CD4-positive, alpha-beta T cell (primary cell): ENCODE measurements at places on chromosomes 11 and 22. TPM values are rescaled to one million over a fixed set of nuclear protein-coding genes. Genes with fewer than 3 reads are reported as not detected.
A peak's percentile ranks its signal among the peaks of the same experiment; 100 is the strongest.

EPS8L2 gene
- 4.0 TPM for total RNA-seq

DNA sequence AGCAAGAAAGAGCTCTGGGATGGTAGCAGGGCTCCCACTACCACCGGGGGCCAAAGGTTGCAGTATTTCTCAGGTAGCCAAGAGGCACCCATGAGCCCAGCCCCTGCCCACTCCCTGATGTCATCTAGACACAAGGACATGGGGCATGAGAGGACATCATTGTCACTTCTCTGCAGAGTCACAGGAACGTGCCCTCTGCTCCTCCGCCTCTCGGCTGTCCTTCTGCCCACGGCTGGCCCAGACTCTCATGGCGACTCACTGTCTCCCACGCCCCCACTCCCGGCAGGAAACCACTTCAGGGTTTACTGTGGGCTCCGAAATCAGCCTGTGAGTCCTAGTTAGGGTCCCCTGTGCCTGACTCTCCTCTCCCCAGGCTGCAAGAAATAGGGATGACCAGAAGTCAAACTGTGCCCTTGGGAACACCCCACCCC, 1.8 kb upstream of the GAL start:
- no peak overlapping the region for H3K4me3 ChIP-seq
- H3K36me3 ChIP-seq = no peaks in the 10 kb centered on the region
- no peak overlapping the region for H3K27ac ChIP-seq

DNA sequence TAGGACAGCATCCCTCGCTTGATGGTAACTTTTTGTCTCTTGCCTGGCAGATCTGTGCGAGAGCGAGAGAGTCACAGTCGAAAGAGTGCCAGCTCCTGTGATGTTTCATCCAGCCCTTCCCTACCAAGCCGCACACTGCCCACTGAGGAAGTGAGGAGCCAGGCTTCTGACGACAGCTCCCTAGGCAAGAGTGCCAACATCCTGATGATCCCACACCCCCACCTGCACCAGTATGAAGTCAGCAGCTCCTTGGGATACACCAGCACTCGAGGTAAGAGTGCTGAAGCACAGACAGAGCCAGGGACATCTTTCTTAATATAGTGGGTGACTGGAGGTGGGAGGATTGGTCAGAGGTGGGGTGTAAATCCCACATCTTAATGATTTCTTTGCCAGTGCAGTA, 61.1 kb downstream of the DEPDC5 start:
- no peaks in the 10 kb centered on the region for H3K4me1 ChIP-seq
- H3K36me3 ChIP-seq = peaks cover 75% of the 10 kb centered on the region
- H3K27ac ChIP-seq = no peak overlapping the region
- no peak for DNase-seq
- no peaks in the 10 kb centered on the region for H3K27me3 ChIP-seq

DNA sequence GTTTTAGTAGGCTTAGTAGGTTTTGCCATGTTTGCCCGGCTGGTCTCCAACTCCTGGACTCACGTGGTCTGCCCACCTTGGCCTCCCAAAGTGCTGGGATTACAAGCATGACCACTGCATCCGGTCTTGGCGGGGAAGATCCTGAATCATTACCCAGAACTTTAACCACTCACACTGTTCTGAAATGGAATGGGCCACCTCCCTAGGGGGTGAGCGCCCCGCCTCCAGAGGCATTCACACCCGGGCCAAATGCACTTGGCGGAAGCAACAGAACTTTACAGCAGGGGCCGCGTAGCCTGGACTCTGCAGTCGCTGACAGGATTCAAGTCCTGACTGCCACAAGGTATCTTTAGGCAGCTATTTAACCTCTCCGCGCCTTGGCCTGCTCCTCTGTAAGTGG, 5.4 kb downstream of the CCDC86 start:
- no peak for DNase-seq
- peaks cover 33% of the 10 kb centered on the region for H3K4me1 ChIP-seq
- H3K27ac ChIP-seq = no peak overlapping the region
- no peaks in the 10 kb centered on the region for H3K27me3 ChIP-seq

GRCh38 chr11:60941371-60942119, 10.4 kb downstream of the SLC15A3 start:
- H3K27me3 ChIP-seq = no peaks in the 10 kb centered on the region
- no peak overlapping the region for H3K27ac ChIP-seq
- no peaks in the 10 kb centered on the region for H3K4me1 ChIP-seq
- no peak overlapping the region for H3K4me3 ChIP-seq
- no peaks in the 10 kb centered on the region for H3K36me3 ChIP-seq

DNA sequence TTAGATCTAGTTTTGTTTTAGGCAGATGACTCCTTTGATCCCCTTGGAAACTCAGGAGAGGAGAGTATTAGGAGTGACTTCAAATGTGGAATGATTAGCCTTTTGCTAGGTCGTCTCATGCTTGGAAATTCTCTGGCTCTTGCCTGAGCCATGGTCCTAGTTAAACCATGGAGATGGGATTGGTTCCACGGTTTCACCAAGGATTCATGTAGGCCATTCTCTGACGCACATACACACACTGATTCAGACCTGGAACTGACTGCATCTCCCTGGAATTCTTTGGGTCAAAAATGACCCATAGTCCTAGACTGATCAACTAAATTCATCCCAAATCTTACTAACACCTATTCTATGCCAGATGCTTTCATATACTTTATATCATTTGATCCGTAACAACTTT, 56.5 kb downstream of the POLD3 start:
- DNase-seq = no peak
- no peak overlapping the region for H3K27ac ChIP-seq
- no peaks in the 10 kb centered on the region for H3K27me3 ChIP-seq
- H3K4me1 ChIP-seq = no peaks in the 10 kb centered on the region
- H3K4me3 ChIP-seq = no peak overlapping the region

SCO2 gene
- 0.61 TPM for total RNA-seq

BCO2 gene
- total RNA-seq = 1.5 TPM

- no peaks in the 10 kb centered on the region for H3K27me3 ChIP-seq
- H3K4me1 ChIP-seq = no peaks in the 10 kb centered on the region
- no peak overlapping the region for H3K4me3 ChIP-seq
- H3K36me3 ChIP-seq = no peaks in the 10 kb centered on the region
Measured at GRCh38 chr22:44944883-44945601, 64.8 kb downstream of the PHF21B start.

MOV10L1 gene
- not detected for total RNA-seq

DNA sequence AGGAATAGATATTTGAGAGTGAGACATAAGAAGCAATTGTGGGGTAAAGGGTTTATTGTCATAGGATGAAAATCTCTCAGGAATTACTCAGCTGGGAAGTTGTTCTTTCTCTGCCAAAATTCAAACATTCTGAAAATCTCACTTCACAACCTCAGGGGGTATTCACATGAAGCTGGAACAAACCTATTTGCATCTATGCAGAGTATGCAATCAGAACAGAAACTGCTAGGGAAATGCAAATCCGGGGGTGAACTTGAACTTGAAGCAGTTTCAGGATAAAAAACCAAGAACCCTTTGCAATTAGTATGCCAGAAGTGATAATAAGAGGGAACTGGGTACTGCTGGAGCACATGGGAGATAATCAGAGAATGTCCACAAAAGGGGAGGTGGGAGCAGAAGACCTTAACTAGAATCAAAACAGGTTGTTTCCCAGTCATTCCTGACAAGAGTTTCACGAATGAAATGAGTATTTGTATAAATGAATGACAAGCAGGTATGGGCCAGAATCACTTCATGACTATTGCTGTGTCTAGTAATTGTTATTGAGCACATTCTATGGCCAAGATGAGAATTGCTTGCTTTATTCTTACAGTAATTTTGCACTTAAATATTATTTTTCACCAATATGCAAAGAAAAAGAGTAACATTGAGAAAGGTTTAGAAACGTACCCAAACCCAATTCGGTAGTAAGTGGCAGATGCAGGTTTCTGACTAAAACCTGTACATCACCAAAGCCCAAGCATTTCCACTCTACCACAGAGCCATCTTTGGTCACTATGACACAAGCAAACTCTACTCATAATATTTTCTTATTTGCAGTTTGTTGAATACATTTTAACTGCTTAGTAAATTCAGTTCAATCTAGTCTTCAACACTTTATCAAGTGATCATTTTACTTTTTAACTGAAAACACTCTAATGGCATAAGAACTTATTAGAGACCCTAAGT, 61.8 kb upstream of the UBASH3B start:
- no peak overlapping the region for H3K4me3 ChIP-seq
- H3K27ac ChIP-seq = no peak overlapping the region
- H3K4me1 ChIP-seq = no peaks in the 10 kb centered on the region
- no peak for DNase-seq

DNA sequence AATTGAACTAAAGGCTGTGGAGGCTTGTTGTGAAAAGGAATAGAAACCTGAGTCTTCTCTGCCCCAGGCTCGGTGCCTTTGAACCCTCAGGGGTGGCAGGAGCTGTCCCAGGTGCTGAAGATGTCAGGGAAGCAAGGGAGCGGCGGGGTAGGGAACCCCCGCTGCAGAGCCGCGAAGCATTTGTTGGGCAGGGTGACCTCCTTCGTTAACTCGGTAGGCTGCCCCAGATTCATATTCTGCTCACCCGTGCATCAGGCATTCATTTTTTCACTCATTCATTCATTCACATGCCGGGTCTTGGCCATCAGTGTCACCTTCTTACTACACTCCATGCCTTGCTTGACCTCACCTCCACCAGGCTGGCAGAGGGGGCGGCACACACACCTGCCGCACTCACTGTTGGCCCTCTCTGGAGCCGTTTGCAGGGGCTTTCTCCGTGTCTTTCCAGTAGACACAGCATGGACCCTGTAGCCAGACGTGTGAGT, 618.9 kb downstream of the BRD1 start:
- no peaks in the 10 kb centered on the region for H3K4me1 ChIP-seq
- DNase-seq = peak; percentile 4
- H3K4me3 ChIP-seq = no peak overlapping the region
- H3K36me3 ChIP-seq = no peaks in the 10 kb centered on the region
- H3K27ac ChIP-seq = no peak overlapping the region

DNA sequence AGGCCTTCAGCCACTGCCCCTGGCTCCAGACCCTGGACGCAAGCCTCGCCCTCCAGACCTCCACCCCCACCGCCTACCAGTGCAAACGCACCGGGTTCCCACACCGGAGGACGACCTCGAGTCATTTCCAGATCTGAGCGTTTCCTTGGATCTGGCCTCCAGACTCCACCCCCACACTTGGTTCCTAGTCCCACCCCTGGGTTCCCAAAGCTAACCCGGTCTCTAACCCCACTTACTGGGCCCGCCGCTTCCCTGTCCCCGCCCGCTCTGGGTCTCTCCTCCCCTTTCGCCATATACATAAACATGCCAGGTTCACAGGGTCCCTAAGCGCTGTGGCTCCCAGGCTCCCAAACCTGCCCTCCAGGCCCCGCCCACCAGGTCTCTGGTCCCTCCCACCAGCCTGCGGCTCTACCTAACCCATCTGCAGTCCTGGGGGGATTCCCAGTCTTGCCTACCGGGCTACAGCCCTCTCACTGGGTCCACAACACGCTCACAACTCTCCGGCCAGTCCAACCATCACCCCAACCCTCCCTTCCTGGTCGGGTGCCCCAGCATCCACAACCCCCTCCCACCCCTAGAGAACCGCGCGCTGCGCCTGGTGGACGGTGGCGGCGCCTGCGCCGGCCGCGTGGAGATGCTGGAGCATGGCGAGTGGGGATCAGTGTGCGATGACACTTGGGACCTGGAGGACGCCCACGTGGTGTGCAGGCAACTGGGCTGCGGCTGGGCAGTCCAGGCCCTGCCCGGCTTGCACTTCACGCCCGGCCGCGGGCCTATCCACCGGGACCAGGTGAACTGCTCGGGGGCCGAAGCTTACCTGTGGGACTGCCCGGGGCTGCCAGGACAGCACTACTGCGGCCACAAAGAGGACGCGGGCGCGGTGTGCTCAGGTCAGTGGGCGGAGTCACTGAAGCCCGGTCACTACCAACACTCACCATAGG, 36.7 kb downstream of the CD6 start:
- no peaks in the 10 kb centered on the region for H3K27me3 ChIP-seq
- peaks cover 77% of the 10 kb centered on the region for H3K4me1 ChIP-seq

DNA sequence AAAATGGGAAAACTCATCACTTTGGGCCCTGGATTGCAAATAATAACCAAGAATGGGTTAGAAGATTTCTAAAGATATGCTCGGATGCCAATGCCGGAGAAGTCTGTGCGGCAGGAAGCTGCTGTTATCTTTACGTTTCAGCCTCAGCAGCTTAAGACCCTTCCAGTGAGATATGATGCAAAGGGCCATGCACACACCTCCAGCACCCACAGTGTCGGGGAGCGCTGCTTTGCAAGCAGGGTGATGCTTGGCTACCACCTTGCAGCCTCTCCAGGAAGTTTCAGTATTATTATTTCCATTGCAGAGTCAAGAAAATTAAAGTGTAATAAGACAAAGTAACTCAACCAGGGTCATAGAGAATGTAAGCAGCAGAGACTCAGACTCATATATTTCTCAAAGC, 37.3 kb downstream of the LARGE1 start:
- no peak for DNase-seq
- H3K4me3 ChIP-seq = no peak overlapping the region
- no peaks in the 10 kb centered on the region for H3K36me3 ChIP-seq
- no peaks in the 10 kb centered on the region for H3K4me1 ChIP-seq

RAG2 gene
- not detected for total RNA-seq

INS gene
- not detected for total RNA-seq

- no peak for DNase-seq
- no peak overlapping the region for H3K27ac ChIP-seq
- H3K36me3 ChIP-seq = no peaks in the 10 kb centered on the region
- no peaks in the 10 kb centered on the region for H3K27me3 ChIP-seq
- no peaks in the 10 kb centered on the region for H3K4me1 ChIP-seq
Measured at GRCh38 chr11:111093061-111093460, 152.5 kb upstream of the POU2AF2 start.

DNA sequence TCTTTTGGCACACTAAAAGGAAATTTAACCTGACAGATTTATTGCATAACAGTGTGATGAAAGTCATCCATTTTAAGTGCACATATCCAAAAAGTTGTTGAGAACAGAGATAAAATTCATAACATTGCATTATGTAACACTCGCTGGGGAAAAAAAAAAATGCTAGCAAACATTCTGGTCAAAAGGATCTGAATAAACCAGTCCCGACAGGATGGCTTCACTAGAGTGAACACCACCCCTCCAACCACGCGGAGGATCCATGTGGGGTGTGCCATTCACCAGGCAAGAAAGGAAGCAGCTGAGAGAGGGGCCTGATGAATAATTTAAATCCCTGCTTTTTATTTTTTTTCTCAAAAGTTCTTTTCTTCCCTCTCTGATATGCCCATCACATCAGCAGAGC, 258.7 kb downstream of the DCDC1 start:
- DNase-seq = no peak
- H3K4me1 ChIP-seq = no peaks in the 10 kb centered on the region
- H3K4me3 ChIP-seq = no peak overlapping the region
- H3K27ac ChIP-seq = no peak overlapping the region
- no peaks in the 10 kb centered on the region for H3K36me3 ChIP-seq

- no peak overlapping the region for H3K27ac ChIP-seq
- H3K36me3 ChIP-seq = no peaks in the 10 kb centered on the region
- H3K27me3 ChIP-seq = no peaks in the 10 kb centered on the region
Measured at GRCh38 chr11:131217313-131218310, 152.8 kb upstream of the NTM start.

GRCh38 chr11:66856496-66857233, at the start of gene LRFN4:
Gene LRFN4 (plus strand): TSS chr11:66857064. CDS start chr11:66857745, 681 bp downstream.
- peak within 1 kb of the TSS; percentile 67 for H3K4me3 ChIP-seq
- DNase-seq = peak; percentile 44
- peaks cover 20% of the 10 kb centered on the region for H3K4me1 ChIP-seq
- H3K27me3 ChIP-seq = no peaks in the 10 kb centered on the region
- H3K27ac ChIP-seq = peak within 1 kb of the TSS; percentile 25
- H3K36me3 ChIP-seq = no peaks in the 10 kb centered on the region

- H3K27me3 ChIP-seq = no peaks in the 10 kb centered on the region
- H3K36me3 ChIP-seq = no peaks in the 10 kb centered on the region
- DNase-seq = no peak
- H3K4me3 ChIP-seq = no peak overlapping the region
Measured at GRCh38 chr11:69495441-69496201, 14.2 kb downstream of the LINC01488 start.

LAYN gene
- 1.4 TPM for total RNA-seq

GRCh38 chr11:10744206-10744605, 6.8 kb upstream of the CTR9 start:
- DNase-seq = no peak
- no peak overlapping the region for H3K4me3 ChIP-seq
- H3K4me1 ChIP-seq = peaks cover 27% of the 10 kb centered on the region
- H3K27me3 ChIP-seq = no peaks in the 10 kb centered on the region
